HS-27A (cell line): ENCODE measurements at places on chromosomes 3 and 15.

DNA sequence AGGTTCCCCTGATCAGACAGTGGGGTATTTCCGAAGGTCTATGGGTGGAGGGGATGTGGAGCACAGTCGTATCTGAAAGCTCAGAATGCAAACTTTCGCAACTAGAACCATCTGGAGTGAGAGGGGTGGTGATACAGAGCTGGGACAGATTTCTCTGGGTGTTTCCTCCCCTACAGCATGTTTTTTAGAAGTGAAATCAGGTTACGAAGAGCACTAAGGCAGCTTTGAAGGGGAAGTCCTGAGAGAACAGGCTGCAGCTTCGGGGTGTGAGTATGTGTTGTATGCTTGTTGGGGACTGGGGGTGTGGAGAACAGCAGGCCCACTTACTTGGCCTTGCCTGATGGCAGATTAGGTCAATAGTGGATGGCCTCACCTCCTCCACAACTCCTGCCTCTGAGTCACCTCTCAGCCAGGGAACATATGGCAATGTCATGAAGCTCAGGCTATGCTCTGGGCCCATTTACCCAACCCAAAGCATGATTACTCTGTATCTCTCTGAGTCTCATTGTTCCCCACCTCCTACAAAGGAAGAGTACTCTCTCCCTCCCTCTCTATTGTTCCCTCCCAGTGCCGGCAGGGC lies 107.2 kb upstream of the RASGRP1 start:
- DNase-seq: no peak

DNA sequence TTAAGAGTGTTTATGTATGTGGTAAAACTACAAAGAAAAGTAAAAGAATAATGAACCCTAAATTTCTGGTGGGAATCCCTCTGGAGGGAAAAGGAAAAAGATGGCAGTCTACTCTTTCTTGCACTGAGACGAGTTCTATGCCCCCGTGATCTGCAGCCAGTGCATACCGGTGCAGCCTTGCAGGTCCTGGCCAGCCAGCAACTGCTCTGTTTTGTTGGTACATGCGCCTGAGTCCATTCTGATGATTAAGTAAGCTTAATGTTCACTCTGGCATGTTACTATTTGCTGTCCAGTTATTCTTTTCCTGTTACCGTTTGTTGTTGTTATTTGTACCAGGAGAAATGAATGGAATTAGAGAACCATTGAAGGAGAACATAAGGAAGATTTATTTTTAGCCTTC lies 95.1 kb upstream of the TMC3 start:
- no peak for DNase-seq

GRCh38 chr3:163490119-163490518 lies 1588.2 kb downstream of the SI start:
- DNase-seq: no peak

DNA sequence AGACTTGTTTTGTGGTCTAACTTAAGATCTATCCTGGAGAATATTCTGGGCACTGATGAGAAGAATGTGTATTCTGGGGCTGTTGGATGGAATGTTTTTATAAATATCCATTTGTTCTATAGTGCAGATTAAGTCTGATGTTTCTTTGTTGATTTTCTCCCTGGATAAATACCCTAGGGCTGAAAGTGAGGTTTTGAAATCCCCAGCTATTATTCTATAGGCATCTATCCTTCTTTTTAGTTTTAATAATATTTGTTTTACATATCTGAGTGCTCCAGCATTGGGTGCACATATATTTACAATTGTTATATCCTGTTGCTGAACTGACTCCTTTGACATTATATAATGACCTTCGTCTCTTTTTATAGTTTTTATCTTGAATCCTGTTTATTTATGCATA lies 42.9 kb downstream of the GALK2 start:
- no peak for DNase-seq

DNA sequence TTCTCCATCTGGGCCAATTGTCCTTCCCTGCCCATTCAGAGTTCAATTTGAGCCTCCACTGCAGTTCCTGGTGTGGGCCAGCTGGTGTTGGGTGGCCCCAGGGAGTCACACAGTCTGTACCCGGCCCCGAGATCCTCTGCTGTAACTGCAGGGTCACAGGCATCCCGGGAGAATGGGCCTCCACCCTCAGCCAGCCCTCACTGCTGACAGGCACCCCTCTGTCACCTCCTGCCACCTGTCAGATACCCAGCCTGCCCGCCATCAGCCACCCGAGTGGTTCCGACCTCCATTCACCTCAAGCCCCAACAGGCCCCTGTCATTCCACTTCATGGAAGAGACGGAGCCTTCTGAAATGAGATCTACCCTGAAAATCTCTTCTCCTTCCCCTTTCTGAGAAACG lies 73.2 kb downstream of the ST8SIA2 start:
- DNase-seq: no peak

DNA sequence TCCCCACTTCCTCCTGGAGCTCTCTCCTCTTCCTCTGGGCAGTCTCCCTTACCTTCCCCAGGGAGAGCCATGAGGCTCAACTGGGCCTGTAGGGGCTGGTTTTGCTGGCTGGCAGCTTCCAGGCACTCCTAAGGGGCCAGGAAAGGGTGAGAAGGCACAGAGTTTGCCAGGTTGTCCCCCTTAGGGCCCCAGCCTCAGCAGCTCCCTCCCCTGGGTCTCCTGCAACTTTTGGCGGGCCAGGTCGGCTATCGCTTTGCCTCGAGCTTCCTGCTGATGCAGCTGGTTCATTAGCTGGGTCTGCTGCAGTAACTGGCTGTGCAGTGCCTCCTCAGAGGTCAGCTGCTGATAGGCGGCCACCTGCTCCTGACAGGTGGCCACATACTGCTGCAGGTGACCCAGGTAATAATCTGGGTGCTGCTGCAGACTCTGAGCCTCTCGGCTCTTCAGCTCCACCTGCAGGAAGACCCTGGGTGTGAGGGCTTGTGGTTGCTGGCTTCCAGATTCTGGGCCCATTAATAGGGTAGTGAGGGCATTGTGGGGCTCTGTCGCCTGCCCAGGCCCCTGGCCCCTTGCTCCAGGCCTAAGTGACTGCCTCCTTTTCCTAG lies 29.7 kb upstream of the OR4F6 start:
- DNase-seq: no peak
